Activated naive CD4-positive, alpha-beta T cell treated with anti-CD3 and anti-CD28 coated beads, Interleukin-2, amount 10 ng/mL, durations not matched to agents 5 hours and 36 hours (primary cell): ENCODE measurements at places on chromosomes 12 and 14. TPM values are rescaled to one million over a fixed set of nuclear protein-coding genes. Genes with fewer than 3 reads are reported as not detected.

The DBX2 gene
- not detected for total RNA-seq

The BMAL2 gene
- total RNA-seq: 12.1 TPM

The SLC17A8 gene
- not detected for total RNA-seq

The GPR135 gene
- total RNA-seq: 0.86 TPM

The SLC6A13 gene
- total RNA-seq: not detected

The HHIPL1 gene
- total RNA-seq: not detected
